ENCODE measurements at places on chromosomes 11 and 22. TPM values are rescaled to one million over a fixed set of nuclear protein-coding genes. Genes with fewer than 3 reads are reported as not detected.

DNA sequence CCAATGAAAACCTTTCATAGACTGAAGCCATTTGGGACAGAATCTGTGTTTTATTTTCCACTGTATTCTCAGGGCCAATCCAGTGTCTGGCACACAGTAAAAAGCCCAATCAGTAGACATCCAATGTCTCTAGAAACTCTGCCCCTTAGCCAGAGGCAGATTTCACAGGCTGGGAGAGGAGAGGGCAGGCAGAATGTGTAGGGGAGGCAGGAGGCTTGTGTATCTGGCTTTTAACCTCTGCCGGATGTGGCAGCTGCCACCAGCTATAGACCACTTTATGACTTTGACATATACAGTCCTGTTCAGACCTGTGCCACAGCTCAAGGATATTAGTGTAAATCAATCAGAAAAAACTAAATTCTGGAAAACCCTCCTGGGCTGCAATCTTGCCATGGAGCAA lies 4.4 kb downstream of the EXPH5 start:
- no peaks in the 10 kb centered on the region for H3K36me3 ChIP-seq
- peak overlapping the region; percentile 32 for H3K27ac ChIP-seq
- no peak overlapping the region for H3K4me3 ChIP-seq
- H3K4me1 ChIP-seq: peaks cover 22% of the 10 kb centered on the region

DNA sequence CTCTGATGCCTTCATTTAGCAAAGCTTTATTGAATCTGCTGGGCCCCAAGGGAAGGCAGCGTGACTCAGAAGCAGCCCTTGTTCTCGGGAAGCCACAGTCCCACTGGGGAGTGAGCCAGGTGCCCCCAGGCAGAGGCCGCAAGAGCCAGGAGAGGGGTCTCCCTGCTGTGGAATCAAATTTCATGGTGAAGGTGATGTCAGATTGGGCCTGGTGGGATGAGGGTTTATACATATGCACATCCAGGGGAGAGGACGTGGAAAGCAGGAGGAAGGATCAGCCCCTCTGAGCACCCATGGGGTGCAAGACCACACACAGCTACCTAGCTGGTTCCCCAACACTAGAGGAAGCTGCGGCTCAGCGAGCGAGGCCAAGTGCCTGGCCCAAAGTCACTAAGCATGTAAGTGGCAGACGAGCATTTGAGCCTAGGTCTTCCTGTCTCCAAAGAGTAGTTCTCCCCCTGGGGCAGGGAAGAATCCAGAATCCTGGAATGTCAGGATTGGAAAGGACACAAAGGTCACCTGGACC lies 2.0 kb downstream of the SYNGR1 start:
- no peaks in the 10 kb centered on the region for H3K27me3 ChIP-seq
- no peak overlapping the region for H3K4me3 ChIP-seq
- H3K4me1 ChIP-seq: peaks cover 16% of the 10 kb centered on the region
- no peak overlapping the region for H3K27ac ChIP-seq
- no peak for DNase-seq

DNA sequence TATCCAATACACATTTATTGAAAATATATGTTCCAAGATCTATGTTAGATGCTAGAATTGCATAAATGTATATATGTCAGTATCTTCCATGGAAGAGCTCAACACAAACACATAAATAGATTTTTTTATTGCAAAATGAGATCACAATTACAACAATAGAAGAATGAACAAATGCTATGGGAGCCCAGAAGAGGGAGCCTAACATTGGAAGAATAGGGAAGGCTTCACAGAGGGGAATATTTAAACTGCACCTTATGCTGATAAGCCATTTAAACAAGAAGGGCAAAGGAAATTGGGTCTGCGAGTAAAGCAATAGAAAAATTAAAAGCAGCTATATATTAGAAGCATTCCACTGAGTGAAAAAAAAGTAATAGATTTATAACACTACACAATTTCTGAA lies 96.1 kb upstream of the LRRC55 start:
- H3K27ac ChIP-seq: no peak overlapping the region
- no peaks in the 10 kb centered on the region for H3K4me1 ChIP-seq
- no peak overlapping the region for H3K4me3 ChIP-seq
- H3K36me3 ChIP-seq: no peaks in the 10 kb centered on the region
- DNase-seq: no peak

DNA sequence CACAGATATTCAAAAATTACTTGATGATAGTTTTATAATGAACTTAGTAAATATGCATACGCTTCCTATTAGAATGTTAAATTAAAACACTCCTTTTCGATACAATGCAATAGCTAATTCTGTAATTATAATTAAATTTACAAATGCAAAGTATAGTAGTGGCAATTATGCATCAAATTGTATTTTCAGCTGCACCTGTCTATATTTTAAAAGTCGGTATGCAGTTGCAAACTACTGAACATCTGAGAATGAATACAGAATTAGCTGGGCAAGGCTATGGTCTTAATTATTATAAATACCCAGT lies 110.4 kb upstream of the ARHGAP42 start:
- no peak overlapping the region for H3K27ac ChIP-seq
- H3K4me3 ChIP-seq: no peak overlapping the region
- H3K36me3 ChIP-seq: no peaks in the 10 kb centered on the region
- H3K27me3 ChIP-seq: no peaks in the 10 kb centered on the region

GRCh38 chr11:126990716-126991480 lies 9.7 kb downstream of the KIRREL3 start:
- H3K36me3 ChIP-seq: no peaks in the 10 kb centered on the region
- H3K4me3 ChIP-seq: no peak overlapping the region
- no peaks in the 10 kb centered on the region for H3K27me3 ChIP-seq
- no peak overlapping the region for H3K27ac ChIP-seq

GRCh38 chr11:31656051-31656450 lies 146.5 kb downstream of the ELP4 start:
- no peak overlapping the region for H3K4me3 ChIP-seq
- no peak for DNase-seq
- no peaks in the 10 kb centered on the region for H3K27me3 ChIP-seq
- H3K36me3 ChIP-seq: no peaks in the 10 kb centered on the region
- H3K27ac ChIP-seq: no peak overlapping the region

- no peaks in the 10 kb centered on the region for H3K27me3 ChIP-seq
- no peaks in the 10 kb centered on the region for H3K36me3 ChIP-seq
- peak; percentile 24 for DNase-seq
- H3K27ac ChIP-seq: no peak overlapping the region
- peaks cover 11% of the 10 kb centered on the region for H3K4me1 ChIP-seq
Observed at GRCh38 chr11:66985508-66986177, 10.5 kb downstream of the C11orf86 start.

DNA sequence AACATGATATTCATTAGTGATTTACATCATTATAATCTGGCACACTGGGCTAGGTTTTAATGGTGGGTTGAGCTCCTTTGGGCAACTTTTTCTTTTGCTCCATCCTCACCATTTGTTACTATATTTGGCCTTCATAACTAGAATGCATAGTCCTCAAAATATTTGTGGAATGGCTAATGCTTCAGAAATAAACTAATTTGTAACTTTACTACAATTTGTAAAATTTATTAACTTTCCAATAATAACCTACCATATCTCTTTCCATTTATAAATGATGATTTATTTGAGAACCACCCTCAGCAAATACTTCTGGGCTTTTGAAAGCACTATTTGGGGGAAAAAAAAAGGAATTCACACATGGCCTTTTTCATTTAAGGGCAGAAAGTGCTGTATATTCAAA lies 79.7 kb downstream of the LARGE2 start:
- H3K4me3 ChIP-seq: no peak overlapping the region
- DNase-seq: no peak
- no peak overlapping the region for H3K27ac ChIP-seq
- H3K4me1 ChIP-seq: no peaks in the 10 kb centered on the region
- H3K36me3 ChIP-seq: no peaks in the 10 kb centered on the region

GRCh38 chr11:65439331-65440181 lies 17.0 kb downstream of the NEAT1 start:
- peaks cover 70% of the 10 kb centered on the region for H3K4me1 ChIP-seq
- no peak overlapping the region for H3K4me3 ChIP-seq
- no peak overlapping the region for H3K27ac ChIP-seq
- DNase-seq: no peak
- H3K36me3 ChIP-seq: peaks cover 40% of the 10 kb centered on the region

DNA sequence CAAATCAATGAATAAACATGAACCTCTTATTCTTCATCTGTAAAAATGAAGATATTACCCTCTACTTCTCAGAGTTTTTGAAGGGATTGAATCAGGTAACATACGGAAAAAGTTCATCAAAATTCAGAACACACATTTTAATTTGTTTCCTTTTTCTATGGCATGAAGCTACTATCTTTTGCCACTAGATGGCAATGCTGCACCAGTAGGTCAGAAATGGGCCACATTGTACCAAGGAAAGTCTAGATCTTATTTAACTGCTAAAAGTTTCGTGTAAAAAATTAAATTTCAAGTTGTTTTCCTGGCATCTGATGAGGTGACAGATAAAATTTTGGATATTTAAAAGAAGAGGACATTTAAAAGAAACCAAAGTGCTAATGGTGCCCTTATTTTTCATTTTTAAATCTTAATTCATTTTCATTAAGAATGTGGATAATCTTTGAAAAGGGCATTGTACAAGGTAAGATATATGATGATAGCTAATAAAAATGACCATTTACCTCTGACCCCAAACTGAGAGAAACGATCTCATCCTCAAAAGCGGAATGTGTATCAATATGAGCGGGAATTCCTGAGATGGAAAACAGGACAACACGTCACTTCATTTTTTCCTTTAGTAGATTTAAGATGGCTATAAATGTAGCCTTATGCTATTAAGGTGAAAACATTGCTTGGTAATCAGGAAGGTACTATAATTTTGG lies 16.1 kb downstream of the ALKBH8 start:
- no peak overlapping the region for H3K27ac ChIP-seq
- no peaks in the 10 kb centered on the region for H3K27me3 ChIP-seq
- no peaks in the 10 kb centered on the region for H3K4me1 ChIP-seq
- H3K36me3 ChIP-seq: peaks cover 47% of the 10 kb centered on the region
- no peak for DNase-seq

- no peaks in the 10 kb centered on the region for H3K36me3 ChIP-seq
- no peak overlapping the region for H3K4me3 ChIP-seq
- H3K27me3 ChIP-seq: no peaks in the 10 kb centered on the region
- no peak overlapping the region for H3K27ac ChIP-seq
- DNase-seq: no peak
Observed at GRCh38 chr11:125802387-125802786, 14.5 kb downstream of the PATE3 start.

GRCh38 chr11:121763526-121763925 lies 310.8 kb upstream of the SORL1-AS1 start:
- no peak overlapping the region for H3K4me3 ChIP-seq
- no peak for DNase-seq
- no peaks in the 10 kb centered on the region for H3K36me3 ChIP-seq

DNA sequence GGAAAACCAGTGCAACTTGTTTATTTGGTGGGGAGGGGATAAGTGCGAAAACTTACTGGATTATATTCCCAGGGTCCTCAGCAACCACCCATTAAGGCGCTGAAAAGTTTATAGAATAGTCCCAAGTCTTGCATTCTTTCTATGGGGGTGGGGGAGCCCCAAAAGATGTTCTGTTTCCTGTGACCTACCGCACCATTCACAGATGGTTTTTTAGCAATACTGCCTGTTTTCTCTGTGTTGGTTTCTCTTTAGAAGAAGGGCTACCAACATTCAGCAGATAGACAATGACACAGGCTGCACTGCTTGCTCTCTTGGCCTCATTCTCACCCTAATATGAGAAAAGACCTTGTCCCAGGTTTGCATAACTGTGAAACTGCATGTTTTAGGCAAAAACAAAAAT lies 86.5 kb downstream of the FAM76B start:
- no peak overlapping the region for H3K27ac ChIP-seq
- H3K4me1 ChIP-seq: peaks cover 11% of the 10 kb centered on the region
- no peak overlapping the region for H3K4me3 ChIP-seq
- no peaks in the 10 kb centered on the region for H3K27me3 ChIP-seq

DNA sequence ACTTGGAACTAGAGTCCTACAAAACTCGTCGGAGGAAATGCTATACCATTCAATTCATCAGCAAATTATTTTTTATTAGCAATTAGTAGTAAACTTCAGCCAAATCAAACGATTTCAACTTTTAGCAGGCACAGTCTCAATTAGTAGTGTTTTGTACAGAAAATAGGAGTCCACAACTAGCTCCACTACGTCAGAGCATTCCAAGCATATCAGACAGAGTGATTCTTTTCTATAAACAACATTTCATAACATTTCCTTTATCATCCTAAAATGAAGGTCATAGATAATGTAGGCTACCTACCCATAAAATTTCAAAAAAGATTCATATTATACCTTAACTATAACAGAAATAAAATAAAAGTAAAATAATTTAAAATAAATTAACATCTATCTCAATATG lies 169.9 kb downstream of the KIF18A start:
- H3K27ac ChIP-seq: no peak overlapping the region
- no peaks in the 10 kb centered on the region for H3K36me3 ChIP-seq
- no peaks in the 10 kb centered on the region for H3K4me1 ChIP-seq

DNA sequence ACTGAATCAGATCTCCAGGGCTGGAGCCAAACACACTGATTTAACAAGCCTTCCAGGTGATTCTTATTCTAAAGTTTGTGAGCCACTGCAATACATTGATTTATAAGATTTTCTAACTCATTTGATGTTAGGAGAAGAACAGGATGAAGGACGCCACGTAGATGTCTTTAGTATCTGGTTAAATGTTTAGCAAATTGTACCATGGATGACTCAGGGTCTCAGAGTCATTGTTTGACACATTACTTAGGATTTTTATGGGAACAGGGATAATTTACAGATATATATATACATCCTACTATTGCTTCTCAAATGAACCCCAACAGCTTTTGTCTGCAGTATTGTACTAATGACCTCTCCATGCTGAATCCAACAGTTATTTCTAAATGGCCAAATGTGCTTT lies 143.1 kb upstream of the DDI1 start:
- no peaks in the 10 kb centered on the region for H3K4me1 ChIP-seq
- H3K36me3 ChIP-seq: no peaks in the 10 kb centered on the region
- H3K27ac ChIP-seq: no peak overlapping the region
- DNase-seq: no peak

DNA sequence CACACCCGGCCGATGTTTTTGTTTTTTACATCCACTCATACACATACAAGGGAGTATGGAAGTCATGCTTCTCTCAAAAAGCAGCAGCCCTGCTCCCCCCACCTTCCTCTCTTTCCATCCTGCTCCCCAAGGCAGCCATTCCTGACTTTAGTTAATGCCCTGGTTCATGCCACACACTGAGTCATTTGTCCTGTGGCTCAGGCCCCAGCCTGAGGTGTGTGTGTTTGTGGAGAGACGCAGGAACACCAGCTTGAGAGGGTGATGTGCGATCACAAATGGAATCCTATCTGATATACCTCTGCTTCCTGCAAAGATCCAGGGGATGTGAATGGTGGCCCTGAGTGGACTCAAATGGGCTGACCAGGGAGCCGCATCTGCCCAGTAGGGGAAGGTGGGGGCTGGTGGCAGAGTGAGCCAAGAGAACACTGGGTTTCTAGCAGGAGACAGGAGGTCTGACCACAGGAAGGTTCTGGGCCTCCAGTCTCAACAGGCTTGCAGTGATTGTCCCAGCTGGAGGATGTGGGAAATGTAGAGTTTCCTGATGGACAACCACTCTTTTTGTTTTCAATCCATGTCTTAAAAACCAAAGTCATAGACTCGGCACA lies 86.7 kb downstream of the OSBP2 start:
- H3K27ac ChIP-seq: no peak overlapping the region
- no peaks in the 10 kb centered on the region for H3K27me3 ChIP-seq
- H3K4me1 ChIP-seq: no peaks in the 10 kb centered on the region
- H3K36me3 ChIP-seq: no peaks in the 10 kb centered on the region

Gene CTSF
- total RNA-seq: 81.7 TPM

Gene MUS81
- total RNA-seq: 80.0 TPM

Gene OR4A15
- total RNA-seq: not detected

Gene ASPHD2
- total RNA-seq: 2.1 TPM

Gene PLXNB2
- 357 TPM for total RNA-seq

Gene PLEKHB1
- total RNA-seq: 90.1 TPM

Gene UPK2
- total RNA-seq: not detected

Gene OPCML
- not detected for total RNA-seq

Gene TUBA8
- total RNA-seq: 0.81 TPM

Gene GAL
- total RNA-seq: 0.54 TPM

Gene RHOD
- total RNA-seq: 18.5 TPM
